Fibroblast of the aortic adventitia (primary cell): ENCODE measurements at places on chromosomes 7 and 10.

DNA sequence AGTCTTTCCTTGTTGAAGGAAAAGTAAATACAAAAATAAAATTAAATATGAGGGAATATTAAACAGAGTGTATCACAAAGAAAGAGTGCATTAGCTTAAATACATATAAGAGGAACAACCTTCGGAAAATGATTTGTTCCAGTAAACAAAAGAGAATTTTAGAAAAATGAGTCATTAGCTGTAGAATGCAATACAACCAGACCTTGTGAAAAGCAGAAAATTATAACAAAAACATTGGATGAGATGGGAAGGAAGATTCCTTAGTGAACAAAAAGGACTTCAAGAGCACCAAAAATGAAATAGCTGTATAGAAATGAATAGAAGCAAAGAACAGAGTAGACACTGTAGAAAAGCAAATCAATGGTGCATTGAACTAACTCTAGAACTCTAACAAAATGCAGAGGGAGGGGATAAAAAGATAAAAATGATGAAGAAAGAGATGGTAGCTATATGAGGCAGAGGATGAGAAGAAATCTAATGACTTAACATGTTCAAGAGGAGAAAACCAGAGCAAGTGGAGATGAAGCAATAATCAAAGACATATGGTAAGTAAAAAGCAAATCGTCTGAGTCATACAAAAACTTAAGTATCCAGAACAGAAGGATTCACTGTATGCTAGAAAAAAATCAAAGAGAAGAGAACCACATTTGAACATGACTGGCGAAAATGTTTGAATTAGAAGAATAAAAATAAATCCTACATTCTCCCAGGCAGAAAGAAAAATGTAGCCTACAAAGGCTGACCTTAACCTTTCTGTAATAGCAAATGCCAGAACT lies 190.5 kb downstream of the TMEM26 start:
- DNase-seq = peak; percentile 54

- DNase-seq = no peak
Measured at GRCh38 chr10:100201549-100201948, 15.7 kb upstream of the ERLIN1 start.

GRCh38 chr7:119720541-119720940 lies 552.4 kb upstream of the KCND2 start:
- DNase-seq = peak; percentile 89

DNA sequence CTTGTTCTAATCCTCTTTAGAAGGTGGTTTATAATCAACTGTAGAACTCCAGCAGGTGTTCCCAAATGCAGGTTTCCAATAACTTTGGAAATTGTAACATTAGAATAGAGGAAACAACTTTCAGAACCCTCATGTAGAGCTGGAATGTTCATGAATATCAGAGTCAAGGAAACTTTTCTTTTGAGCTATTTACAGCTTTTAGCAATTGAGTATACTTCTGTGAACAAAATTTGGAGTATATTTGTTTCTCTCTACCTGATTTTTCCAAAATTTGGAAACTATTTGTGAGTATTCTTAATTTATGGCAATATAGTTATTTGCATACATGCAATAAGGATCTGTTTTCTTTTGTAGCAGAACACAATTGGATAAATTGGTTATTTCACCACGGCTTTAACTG lies 2.8 kb upstream of the CFAP43 start:
- no peak for DNase-seq

GRCh38 chr7:108235451-108236061 lies 105.4 kb upstream of the LAMB4 start:
- DNase-seq = peak; percentile 68
